ENCODE measurements at places on chromosomes 3 and 15. TPM values are rescaled to one million over a fixed set of nuclear protein-coding genes. Genes with fewer than 3 reads are reported as not detected.

DNA sequence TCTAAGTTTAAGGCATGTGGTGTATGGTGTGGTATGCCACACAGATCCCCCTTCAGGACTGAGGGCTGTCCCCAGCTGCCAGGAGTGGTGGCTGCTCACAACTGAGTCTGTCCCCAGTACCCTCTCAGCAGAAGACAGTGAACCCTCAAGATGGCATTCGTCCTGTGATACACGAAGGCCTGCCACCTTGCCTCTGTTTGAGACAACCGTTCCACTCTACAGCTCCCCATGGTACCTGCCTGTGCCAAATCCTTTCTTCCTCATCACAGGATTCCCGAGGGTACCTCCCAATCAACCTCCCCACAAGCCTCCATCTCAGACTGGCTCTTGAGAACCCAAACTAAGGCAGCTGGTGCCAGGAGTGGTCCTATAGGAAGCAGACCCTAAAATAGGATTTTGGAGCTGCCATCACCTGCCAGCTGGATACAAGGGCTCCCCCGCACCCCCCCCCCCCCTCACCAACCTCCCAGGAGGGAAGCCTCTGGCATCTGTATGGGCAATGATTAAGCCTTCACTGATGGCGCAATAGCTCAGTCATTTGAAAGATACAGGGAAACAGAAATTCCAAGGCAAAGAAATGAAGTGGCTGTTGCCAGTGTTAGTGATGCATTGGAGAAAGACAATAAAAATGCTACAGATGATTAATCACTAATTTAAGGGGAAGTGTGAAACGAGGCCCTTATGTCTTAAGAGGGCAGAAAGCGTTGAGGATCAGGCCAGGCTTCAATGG, 230.0 kb upstream of the LYSMD4 start:
- peak; percentile 40 for DNase-seq

GRCh38 chr3:156551746-156552145, 3.2 kb downstream of the SSR3 start:
- no peak for DNase-seq

GRCh38 chr3:71690341-71690841, 34.8 kb downstream of the EIF4E3 start:
- DNase-seq, result no peak

GRCh38 chr15:74906067-74906449, 593 bp downstream of the FAM219B start:
- DNase-seq, result peak; percentile 71

DLEC1 gene
- 0.16 TPM for total RNA-seq

KCNMB3 gene
- total RNA-seq, result 5.8 TPM

CFAP20DC gene
- under 0.01 TPM for total RNA-seq

POLR2M gene
- total RNA-seq, result 264 TPM

- DNase-seq, result no peak
Measured at GRCh38 chr3:39848365-39848764, 39.0 kb downstream of the MYRIP start.

CCR8 gene
- not detected for total RNA-seq

CCK gene
- 10.6 TPM for total RNA-seq

Measured in sigmoid colon (tissue), 7 donors.